ENCODE measurements at places on chromosomes 3 and 15.

- no peak for DNase-seq
These were observed 10.8 kb downstream of the TBC1D21 start for GRCh38 chr15:73884159-73884558.

DNA sequence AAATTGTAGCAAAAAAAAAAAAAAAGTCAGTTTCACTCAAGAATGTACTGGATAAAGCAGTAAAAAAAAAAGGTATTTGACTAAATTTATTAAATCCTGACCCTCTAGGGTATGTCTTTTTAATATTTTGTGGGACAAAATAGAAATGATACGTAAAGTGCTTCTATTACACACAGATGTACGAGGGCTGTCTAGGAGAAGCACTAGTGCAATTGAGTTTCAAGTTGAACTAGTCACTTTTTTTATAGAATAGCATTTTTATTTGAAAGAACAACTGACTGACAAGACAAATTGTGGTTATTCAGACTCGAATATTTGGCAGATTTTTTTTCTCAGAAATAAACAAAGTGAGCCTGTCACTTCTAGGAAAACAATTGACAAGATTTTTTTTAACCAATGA lies 49.0 kb downstream of the CCDC54 start:
- DNase-seq, result no peak

DNA sequence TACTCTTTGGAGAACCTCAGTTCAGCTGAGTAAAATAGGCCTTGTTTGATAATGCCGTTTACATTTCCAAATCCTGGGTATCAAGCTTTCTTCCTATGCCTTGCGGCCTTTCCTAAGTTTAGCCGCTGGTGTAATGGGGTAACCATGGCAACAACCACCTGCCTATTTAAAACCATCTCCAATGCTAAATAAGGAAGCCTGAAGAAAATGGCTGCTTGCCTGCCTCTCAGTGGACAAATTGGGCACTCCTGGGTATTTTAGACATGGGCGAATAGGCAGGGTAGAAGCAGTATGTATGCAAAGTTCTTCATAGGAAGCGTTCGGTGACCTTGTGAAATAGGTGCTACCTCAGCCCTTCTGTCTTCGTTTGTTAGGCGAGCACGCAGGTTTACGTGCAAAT lies 122.7 kb downstream of the DGKG start:
- no peak for DNase-seq

DNA sequence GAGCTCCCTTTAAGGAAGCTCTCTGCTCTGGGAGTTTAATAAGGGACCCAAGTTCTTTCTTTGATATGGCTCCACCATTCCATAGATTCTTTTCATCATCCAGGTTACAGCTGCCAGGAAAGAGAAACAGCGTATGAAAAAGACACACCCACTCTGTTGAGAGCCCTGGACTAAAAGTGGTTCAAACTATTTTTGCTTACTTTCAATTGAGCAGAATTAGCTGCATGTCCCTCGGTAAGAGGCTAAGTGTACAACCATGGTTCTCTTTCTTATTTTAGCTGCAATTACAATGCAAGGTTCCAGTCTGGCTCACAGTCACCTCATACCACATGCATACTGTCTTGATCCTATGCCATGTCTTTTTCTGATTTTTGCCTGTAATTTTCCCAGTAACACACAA lies 1288.3 kb downstream of the NSUN3 start:
- DNase-seq, result no peak

- no peak for DNase-seq
These were observed 66.9 kb downstream of the KLF13 start for GRCh38 chr15:31393444-31394091.

DNA sequence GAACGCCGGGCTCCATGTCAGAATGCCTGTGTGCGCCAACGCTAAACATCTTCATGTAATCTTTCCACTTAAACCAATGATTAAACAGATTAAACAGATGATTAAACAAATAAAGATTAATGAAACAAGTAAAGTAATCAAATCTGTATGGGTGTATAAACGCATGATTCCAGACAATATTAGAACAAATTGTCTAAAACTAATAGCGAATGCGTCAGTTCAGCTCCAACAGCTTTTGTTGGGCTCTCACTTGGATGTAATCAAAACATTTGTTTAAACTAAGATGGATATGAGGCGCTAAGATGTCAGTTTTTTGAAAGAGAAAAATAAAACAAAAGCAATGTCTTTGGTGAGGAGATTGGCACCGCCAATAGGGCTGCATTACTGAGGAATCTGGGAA lies 299.1 kb upstream of the TLE3 start:
- DNase-seq, result no peak

DNA sequence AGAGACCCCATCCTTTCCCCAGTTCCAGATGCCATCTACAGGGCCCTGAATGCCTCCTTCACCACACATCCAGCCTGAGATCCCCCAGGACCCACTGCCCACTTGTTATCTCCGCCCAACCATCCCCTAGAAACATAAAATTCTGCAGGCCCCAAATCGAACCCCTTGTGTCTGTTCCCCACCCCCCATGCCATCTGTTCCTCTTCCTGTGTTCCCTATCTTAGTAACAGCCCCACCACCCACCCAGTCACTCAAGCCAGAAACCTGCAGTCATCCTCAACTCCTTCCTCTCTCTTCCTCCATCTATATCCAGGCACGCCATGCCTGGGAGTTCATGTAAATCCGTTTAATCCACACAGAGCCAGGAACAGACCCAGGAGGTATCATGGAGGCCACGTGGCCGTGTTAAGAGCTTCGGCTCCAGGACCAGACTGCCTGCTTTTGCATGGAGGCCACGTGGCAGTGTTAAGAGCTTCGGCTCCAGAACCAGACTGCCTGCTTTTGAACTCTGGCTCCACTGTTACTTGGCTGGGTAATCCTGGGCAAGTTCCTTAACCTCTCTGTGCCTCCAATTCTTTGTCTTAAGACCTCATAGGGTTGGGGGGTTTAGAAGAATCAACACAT lies 4.8 kb downstream of the CSRNP1 start:
- DNase-seq, result no peak

DNA sequence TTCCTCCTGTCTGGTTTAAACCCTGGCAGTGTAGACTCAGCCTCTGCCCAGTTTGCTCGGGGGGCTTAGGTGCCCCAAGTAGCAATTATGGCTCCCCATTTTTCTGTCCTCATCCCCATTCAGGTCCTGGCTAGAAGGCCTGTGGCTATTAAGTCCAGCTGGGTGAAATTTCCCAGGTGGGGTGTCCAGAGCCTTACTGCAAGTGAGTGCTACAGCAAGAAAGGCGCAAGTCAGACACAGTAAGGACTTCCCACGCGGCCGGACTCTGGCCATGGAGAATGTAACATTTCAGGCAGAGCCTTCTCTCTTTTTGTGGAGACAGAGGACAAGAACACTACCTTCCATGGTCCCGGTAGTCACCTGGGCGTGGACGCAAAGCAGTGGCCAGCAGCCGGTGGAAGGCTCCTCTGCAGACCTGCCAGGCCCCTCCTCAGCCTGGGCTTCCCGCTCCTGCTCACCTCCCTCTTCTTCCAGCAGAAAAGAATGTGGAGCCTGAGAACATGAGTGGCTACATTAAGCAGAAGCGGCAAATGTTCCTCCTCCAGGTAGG lies 23.3 kb downstream of the CFAP100 start:
- no peak for DNase-seq

DNA sequence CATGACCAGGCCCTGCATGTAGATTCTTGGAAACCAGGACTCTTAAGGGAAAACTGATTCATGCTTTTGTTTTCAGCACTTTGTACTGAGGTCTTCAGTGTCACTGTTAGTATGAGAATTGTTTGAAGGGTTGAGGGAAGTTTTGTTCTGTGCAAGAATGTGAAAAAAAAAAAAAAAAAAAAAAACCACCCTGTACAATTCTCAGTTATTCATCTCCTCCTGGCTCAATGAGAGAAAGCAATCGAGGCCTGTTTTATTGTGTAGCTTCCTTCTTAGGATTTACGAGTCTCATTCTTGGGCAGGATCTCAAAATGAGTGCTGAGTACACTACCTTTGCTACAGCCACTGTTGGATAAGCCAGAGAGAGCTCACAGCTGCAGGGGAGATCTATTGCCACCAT lies 469.5 kb downstream of the CNTN4 start:
- DNase-seq, result no peak

- DNase-seq, result no peak
These were observed 2.9 kb upstream of the NOX5 start for GRCh38 chr15:69011641-69012040.

- no peak for DNase-seq
These were observed 20.8 kb upstream of the BCL2A1 start for GRCh38 chr15:79991826-79992225.

All from left renal pelvis (tissue), 4 donors.